ENCODE measurements at places on chromosomes 7 and 10. TPM values are rescaled to one million over a fixed set of nuclear protein-coding genes. Genes with fewer than 3 reads are reported as not detected.

GRCh38 chr7:68256295-68256694 lies 1259.7 kb downstream of the TYW1 start:
- no peak for ATAC-seq

DNA sequence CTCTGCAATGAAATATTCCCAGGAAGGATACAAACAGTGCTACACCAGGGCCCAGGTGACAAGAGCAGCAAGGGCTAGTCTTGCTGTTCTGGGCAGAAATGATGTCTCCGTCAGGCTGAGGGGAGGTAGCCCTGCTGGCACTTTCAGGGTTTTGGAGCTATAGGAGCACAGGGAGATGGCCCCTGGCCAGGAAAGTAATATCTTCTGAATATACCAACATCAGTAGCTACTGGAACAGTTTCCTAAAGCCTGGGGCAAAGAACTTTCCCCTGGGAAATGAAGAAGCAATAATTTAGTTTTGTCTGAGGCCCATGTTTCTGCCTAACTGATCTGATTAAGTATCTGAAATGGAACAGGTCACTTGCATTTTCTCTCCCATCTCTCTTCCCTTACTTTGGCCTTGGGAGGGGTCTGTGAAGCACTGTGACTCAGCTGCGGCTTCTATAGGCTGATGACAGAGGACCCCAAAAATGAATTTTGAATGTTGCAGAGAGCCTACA lies 489.1 kb upstream of the PODXL start:
- no peak for ATAC-seq

GRCh38 chr10:117666166-117666565 lies 123.6 kb downstream of the EMX2 start:
- ATAC-seq: no peak

The CARD11 gene
- total RNA-seq: 98.7 TPM

DNA sequence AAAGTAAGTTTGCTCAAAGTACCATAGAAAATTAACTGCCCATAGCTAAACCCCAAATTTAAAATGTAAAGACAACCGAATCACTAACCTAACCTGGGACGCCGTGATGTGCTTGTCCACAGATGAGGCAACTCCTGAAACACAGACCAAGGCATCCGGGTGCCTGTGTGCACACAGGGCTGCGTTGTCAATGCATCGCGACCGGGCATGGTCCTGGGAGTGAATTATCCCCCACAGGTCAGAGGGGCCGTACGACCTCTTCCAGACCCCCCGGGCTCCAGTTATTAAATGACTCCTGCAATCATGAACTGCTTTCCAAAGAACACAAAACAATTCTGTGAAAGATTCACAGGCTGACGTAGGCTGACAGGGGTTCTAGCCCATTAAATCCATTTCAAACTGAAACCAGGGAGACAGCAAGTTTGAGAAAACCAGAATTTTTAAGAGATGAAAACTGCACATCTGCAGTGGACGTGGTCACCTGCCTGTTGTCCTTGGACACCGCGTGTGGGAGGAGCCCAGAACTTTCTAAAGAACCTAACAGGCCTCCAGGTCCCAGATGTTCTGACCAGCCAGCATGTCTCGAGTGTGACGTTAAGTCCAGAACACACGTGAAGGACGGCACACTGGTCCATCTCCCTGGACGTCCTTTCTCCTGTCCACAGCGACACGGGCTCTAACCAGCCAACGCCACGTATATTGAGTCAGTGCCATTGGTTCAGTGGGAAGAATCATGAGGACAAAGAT lies 297.8 kb downstream of the DNAJB6 start:
- ATAC-seq: no peak

The NCOA4 gene
- 114 TPM for total RNA-seq

The FOXL3 gene
- total RNA-seq: not detected

DNA sequence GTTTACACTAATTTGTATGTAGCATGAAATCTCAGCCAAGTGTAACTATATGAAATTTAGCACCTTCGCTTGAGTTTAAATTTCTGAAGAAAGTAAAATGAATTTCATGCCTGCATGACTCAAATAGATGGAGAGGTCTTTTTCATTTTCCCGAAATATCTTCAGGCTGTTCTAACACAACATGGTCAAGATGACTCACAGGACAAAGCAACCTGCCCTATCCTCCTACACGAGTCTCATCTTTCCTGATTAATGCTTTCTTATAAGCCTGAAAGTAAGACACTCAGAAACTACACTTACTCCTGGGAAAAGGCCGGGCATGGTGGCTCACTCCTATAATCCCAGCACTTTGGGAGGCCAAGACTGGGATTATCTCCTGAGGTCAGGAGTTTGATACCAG lies 41.2 kb downstream of the CH25H start:
- peak; percentile 36 for ATAC-seq

The PNLIPRP3 gene
- total RNA-seq: not detected

The FKBP9 gene
- 1.7 TPM for total RNA-seq

The SLC26A3 gene
- total RNA-seq: not detected

GRCh38 chr7:53035499-53036412 lies at the start of gene POM121L12:
Gene POM121L12, plus strand, starts transcription at chr7:53035633. Its CDS starts 39 bp downstream, at chr7:53035672.
- ATAC-seq: no peak

The ATP6V1F gene
- 69.9 TPM for total RNA-seq

The EIF5AL1 gene
- 0.26 TPM for total RNA-seq

DNA sequence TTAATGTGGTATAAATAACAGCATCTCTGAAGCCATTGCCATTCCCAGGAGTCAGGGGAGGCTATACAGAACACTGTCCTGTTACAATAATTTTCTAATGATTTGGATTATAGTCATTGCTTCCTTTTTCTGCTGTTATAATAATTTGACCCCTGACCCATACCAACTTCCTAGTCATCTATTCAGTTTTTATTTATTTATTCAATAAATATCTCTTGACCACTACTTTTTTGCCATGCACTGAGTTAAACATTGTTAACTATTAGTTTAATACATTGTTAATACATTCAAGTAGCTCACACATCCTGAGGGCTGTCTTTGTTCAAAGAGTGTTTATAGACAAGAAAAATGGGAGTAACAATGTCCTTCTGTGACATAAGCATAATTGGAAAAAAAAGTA lies 235.5 kb upstream of the MEOX2 start:
- ATAC-seq: no peak

GRCh38 chr7:99392046-99392445 lies 16.4 kb downstream of the PDAP1 start:
- ATAC-seq: no peak

The CNNM2 gene
- 7.4 TPM for total RNA-seq

GRCh38 chr10:128221807-128222206 lies 95.6 kb upstream of the MKI67 start:
- no peak for ATAC-seq

- ATAC-seq: no peak
These were observed 243.6 kb upstream of the PRSS58 start for GRCh38 chr7:142501434-142501833.

GRCh38 chr10:116732573-116732972 lies 9.8 kb downstream of the HSPA12A start:
- no peak for ATAC-seq

DNA sequence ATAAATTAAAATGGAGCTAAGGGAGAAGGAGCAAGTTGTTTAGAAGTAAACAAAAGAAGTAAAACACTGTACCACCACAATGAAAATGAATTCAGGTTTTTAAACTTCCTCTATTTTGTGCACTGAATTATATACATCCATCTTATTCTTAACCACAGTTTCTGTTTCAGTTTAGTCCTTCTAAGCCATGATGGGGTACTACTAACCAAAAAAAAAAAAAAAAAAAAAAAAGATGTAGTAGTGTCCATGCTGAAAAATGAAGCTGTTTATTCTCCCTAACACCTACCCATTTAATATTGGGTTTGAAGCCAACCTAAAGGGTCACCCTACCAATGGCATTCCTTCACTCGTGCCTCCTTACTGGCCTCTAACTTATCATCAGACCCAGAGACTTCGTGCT lies 3.4 kb upstream of the BMPR1A start:
- ATAC-seq: no peak

- no peak for ATAC-seq
These were observed 229.4 kb downstream of the LRMDA start for GRCh38 chr10:75660823-75661222.

The SHTN1 gene
- total RNA-seq: 0.28 TPM

- no peak for ATAC-seq
These were observed 808.8 kb downstream of the GRM8 start for GRCh38 chr7:126443951-126444350.

The CCL26 gene
- not detected for total RNA-seq

The STAG3 gene
- total RNA-seq: 7.8 TPM

The TMEM184A gene
- total RNA-seq: not detected

DNA sequence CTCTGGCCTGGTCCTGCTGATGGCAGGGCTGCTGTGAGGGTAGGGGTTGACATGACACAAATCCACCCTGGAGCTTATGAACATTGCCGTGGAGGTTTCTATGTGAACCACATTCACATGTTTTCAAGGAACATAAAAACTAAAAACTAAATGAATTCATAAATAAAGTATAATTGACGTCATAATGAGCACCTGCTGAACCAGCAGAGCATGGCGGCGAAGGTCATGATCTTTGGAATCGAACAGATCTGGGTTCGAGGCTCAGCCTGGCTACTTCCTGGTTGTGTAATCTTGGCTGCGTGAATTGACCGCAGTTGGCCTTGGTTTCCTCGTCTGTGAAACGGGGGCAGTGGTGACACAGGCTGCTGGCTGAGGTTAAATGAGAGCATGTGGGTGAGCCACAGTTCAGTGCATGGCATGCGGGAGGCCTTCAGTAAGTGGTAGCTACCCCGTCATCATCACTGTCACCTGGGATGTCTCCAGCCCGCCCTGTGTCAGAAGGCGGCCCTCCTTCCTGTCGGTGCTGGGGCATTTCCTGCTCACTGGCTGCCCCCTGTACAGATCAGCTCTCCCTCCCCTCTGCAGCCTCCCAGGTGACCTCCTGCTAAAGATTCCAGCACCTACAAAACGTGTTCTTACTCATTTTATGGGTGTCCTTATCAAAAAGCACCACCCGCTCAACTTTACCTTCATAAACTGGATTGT lies 190.3 kb upstream of the SHH start:
- no peak for ATAC-seq

- ATAC-seq: no peak
These were observed 129.2 kb downstream of the SRI start for GRCh38 chr7:88090671-88091070.

DNA sequence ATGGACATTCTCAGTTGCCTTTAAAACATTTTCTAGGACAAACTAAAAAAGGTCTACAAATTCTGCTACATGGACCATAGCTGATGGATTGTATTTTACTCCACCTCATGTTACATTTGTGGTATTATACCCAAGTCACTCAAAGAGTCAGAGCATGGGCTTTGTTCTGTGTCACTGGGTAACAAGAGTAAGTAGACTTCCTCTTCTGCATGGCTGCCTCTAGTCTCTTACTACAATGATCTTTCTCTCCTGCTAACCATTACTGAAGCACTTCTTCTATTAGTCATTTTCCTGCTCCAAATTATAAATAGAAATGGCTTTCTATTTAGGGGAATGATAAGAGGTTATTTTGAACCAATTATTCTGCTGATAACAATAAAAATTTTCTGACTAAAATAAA lies 727.4 kb upstream of the NRP1 start:
- no peak for ATAC-seq

DNA sequence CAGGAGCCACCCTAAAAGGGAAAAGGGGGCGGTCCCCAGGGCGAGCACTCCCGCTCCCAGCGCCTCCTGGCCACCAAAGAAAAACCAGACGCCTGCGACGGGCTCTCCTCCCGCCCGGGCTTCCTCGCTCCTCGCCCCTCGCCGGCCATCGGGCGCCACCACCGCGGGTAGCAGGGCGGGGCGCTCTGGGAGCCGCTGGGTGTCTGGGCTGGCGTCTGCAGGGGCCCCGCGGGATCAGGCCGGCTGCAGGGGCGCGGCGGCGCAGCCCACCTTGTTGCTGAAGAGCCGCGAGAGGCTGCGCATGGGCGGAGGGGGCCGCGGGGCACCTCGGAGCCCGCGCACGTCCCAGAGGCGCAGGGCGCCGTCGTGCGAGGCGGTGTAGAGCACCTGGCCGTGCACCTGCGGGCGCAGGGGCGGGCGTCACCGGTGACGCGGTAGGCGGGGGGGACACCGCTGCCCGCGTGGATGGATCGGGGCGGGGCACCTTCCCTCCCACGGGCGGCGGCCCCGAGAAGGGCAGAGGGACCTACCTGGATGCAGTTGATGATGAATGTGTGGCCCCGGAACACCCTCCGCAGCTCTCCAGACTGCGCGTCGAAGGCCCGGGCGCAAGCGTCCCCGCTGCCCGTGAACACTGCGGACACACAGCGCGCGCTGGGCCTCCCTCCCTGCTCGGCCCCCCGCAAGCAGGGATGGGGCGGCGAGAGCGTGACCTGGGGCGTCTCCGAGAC lies 28.3 kb downstream of the WDR86 start:
- ATAC-seq: peak; percentile 63

GRCh38 chr10:125006921-125007426 lies 65.1 kb downstream of the ZRANB1 start:
- no peak for ATAC-seq

The ETV1 gene
- 1.7 TPM for total RNA-seq

DNA sequence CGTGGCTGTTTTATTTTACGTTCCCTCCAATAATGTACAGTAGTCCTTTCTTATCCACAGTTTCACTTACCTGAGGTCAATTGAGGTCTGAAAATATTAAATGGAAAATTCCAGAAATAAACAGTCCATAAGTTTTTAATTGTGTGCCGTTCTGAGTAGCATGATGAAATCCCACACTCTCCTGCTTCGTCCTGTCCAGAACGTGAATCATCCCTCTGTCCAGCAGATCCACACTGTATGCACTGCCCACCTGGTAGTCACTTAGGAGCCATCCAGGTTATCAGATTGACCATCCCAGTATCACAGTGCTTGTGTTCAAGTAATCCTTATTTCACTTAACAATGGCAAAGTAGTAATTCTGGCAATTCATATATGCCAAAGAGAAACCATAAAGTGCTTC lies 46.3 kb downstream of the STARD3NL start:
- no peak for ATAC-seq

GRCh38 chr7:106111655-106112117 lies 426 bp downstream of the SYPL1 start:
- ATAC-seq: peak; percentile 38

DNA sequence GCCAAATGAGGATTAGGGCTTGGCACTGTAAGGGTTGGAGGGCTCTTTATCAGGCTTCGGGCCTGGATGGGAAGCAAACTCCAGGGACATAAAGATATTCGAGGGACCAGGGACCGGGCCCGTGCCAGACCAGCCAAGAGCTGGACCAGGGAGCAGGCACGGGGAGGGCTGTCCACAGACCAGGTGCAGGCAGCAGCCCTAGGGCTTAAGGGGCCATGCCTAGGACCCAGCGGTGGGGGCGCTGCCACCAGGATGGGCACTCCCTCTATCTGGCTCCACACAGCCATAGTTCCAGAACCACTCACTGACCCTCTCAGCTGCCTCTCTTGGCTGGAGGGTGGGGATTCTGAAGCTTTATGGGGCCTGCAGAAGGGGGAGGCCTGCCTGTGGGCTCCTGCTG lies 32.9 kb downstream of the FAM241B start:
- ATAC-seq: no peak

The FXYD4 gene
- total RNA-seq: not detected

All from activated T-helper 17 cell treated with anti-CD3 and anti-CD28 coated beads, Interleukin-2, amount 50 U/mL, for 72 hours (primary cell).